ENCODE measurements at places on chromosomes 6 and 20. TPM values are rescaled to one million over a fixed set of nuclear protein-coding genes. Genes with fewer than 3 reads are reported as not detected.

DNA sequence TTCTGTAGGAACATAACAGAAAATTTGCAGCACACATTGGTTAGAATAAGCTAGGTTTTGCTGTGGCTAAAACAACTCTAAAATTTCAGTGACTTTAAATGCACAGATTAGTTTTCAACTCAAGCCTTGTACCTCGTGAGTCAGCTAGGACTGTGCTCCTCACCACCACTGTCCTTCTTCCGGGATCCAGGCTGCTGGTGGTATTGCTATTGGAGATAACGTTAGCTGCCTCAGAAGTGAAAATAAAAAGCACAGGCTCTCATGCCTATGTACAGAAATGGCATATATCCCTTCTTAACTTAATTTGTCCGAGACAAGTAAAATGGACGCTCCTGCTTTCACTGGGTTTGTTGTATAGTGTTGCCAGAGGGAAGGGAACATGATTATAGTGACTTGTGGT is 931.1 kb upstream of the EYS start:
- no peak for DNase-seq

DNA sequence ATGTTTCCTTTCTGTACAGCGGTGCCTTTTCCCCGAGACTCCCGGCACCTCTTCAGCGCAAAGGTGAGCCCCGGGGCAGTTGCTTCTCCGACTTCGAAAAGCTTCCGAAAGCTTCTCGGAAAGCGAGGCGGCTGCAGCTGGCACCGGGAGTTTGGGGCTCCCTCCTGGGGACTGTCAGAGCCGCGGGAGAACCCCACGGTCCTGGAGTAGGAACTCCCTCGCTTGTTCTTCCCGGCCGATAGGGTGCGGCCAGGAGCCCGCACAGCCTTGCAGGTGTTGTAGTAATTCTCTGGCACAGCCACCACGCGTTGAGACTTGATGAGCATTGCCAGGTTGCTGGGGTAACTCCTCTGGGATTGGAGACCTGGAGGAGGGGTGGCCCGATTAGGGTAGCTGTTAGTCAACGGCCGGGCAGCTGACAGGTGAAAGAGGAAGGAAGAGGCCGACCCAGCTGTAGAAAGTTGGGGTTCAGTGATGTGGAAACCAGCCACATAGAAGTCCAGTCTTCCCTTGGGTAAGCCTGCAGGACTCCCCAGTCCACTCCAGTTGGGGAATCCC is 721 bp downstream of the KDM1B start:
- DNase-seq = peak; percentile 87

- DNase-seq = no peak
These were observed 14.9 kb upstream of the SLC22A23 start for GRCh38 chr6:3471711-3472110.

GRCh38 chr6:41455818-41456217 is 90.4 kb upstream of the FOXP4 start:
- no peak for DNase-seq

- no peak for DNase-seq
These were observed 54.7 kb downstream of the RNASET2 start for GRCh38 chr6:166901626-166902025.

GRCh38 chr6:156564807-156565149 is 212.4 kb upstream of the ARID1B start:
- no peak for DNase-seq

GRCh38 chr6:42551217-42551616 is 12.6 kb upstream of the UBR2 start:
- no peak for DNase-seq

RHAG gene
- total RNA-seq = not detected

ULBP2 gene
- 5.8 TPM for total RNA-seq
